CD4-positive, alpha-beta T cell treated with Interleukin-6 for 4 hours (primary cell): ENCODE measurements at places on chromosomes 5 and 9.

- DNase-seq, result no peak
Measured at GRCh38 chr9:114680259-114681001, 1.6 kb downstream of the TEX48 start.

DNA sequence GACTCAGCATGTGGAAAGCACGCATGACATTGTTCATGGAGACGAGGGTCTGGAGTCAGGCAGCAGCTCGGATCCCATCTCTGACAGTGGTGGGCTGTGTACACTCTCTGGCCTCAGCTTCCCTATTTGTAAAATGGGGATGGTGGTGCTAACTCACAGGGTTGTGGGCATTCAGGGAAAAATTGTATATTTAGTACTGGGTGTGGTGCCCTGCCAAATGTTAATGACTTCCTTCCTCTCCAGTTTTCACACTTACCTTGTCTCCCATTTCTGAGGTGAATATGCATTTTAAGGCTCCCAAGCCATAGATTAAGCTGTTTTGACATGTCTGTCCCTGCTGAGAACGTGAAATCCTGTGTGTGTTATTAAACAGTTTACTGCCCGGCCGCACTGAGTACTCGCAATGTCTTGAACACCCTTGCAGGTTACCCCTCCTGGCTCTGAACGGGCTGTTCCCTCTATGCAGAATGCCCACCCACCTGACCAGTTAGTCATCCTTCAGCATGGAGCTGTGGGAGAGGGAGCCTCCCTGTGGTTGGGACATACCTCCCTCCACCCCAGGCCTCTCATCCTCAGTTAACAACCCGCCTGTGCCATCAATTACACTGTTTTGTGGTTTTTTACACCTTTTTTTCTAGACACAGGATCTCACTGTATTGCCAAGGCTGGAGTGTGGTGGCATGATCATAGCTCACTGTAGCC lies 25.8 kb downstream of the TJP2 start:
- no peak for DNase-seq

GRCh38 chr5:111742177-111742994 lies 14.6 kb downstream of the NREP start:
- no peak for DNase-seq

DNA sequence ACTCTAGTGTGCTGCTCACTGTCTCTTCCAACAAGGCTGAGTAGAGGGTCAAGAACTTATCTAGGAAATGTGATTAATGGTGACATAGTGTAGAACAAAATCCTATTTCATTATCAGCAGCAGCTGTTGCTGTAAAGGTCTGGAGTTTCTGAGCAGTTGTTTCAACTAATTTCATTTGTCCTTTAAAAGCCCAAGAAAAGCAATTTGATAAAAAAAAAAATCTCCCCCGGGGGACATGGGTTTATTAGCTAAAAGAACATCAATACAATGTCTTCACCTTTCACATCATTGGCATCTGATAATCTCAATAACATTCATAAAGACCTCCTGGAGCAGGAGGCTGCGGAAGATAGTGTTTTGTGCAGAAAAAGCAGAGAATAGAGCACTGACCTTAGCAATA lies 468.1 kb downstream of the KCTD16 start:
- no peak for DNase-seq

DNA sequence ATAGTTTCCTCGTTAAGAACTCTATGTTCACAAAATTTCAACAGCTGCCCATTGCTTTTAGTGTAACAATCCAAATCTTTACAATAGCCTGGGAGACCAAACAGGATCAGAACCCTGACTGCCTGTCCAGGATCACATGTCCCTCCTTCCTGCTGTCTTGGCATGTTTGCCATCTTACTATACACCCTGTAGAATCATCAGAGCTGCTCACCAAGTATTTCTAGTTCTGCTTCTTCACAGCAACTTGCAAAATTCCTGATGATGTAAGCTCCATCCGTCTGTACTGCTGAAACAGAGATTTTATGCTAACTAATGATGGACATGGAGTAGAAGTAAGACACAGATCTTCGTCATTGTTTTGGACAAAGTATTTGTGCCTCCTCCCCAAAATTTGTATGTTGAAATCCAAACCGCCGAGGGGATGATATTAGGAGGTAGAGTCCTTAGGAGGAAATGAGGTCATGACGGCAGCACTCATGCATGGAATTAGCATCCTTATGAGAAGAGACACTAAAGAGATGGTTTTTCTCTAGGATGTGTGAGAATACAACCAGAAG lies 464.9 kb upstream of the BRINP1 start:
- no peak for DNase-seq

GRCh38 chr9:15154677-15155076 lies 152.3 kb downstream of the TTC39B start:
- no peak for DNase-seq

GRCh38 chr5:9166202-9167112 lies 379.4 kb downstream of the SEMA5A start:
- no peak for DNase-seq

- no peak for DNase-seq
Measured at GRCh38 chr9:99079542-99079941, 25.4 kb upstream of the TGFBR1 start.

DNA sequence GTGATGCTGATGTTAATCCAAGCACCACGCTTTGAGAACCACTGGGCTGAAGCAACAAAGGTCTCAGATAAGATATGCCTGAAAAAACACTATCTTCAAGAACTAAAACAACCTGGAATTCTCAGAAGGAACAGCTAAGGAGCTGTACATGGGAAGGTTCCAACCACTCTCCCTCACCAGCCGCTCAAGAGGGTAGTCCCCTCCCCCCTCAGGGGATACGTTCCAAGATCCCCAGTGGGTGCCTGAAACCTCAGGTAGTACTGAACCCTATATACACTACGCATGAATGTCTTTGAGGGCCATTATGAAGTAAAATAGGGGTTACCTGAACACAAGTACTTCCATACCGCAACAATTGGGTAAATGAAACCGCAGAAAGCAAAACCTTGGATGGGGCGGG lies 1.9 kb downstream of the BOD1 start:
- no peak for DNase-seq
